Fibroblast of lung (primary cell): ENCODE measurements at places on chromosomes 3 and 15. TPM values are rescaled to one million over a fixed set of nuclear protein-coding genes. Genes with fewer than 3 reads are reported as not detected.

- DNase-seq: peak; percentile 64
Measured at GRCh38 chr3:41405466-41405865, 206.2 kb downstream of the CTNNB1 start.

The MAN2C1 gene
- 94.3 and 124 TPM in 2 replicates for total RNA-seq

DNA sequence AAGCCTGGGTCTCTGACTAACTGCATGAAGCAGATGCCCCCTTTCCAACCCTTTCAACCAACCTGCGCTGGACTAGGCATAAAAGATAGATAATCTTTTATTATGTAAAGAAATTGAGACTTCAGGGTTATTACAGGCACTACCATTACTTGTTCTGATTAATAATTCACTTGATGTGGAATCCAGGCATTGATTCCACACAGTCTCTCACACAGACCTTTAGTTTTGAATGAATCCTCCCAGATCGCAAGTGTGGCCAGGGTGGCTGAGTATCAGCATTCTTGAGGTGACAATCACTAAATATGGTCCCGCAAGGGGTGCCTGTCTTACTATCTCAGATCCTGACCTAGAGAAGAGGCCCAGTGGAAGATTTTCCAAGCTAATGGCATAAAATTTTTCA is 368.9 kb upstream of the ONECUT1 start:
- no peak for DNase-seq

DNA sequence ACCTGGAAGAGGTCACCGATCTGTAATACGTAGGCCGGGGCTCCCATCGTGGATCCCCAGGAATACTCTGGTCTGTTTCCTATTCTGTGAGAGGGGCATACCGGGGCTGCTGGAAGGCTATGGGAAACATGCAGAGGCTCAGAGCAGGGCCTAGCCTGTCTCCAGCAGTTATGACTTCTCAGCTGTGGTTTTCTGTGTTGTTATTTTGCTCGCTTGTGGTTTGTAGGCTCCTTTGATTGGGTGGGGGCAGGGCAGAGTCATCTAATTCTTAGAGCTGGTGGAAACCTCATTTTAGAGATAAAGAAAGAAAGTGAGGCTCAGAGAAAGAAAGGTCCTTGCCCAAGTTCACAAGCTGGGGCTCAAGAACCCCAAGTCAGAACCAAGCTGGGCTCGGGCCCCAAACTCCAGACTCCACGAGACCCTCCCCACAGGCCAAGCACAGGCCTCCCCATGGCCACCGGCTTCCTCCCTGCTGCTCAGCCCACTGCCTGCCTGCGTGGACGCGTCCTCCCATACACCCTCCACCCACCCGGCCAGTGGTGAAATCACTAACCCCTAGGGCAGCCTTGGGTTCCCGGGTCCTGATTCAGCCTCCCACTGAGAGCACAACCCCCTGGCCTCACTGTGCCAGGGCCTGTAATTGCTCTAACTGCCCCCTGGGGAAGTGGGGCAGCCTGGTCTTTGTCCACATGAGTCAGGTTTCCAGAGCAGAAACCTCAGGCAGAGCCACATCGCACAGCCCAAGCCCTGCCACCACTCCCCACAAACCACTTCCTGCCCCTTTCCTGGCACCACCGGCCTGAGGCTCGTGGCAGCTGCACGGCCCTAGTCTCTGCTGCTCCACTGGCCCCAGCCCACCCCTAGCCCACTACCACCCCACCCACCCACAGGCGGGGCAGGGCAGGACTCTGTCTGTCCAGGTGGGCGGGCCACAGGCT is 270.8 kb downstream of the UACA start:
- peak; percentile 83 for DNase-seq

The CDCP1 gene
- total RNA-seq: 16.9 and 56.1 TPM in 2 replicates

The KIF7 gene
- 11.4 and 11.6 TPM in 2 replicates for total RNA-seq

The SLC22A13 gene
- 0.26 and 0.33 TPM in 2 replicates for total RNA-seq

The LRRC15 gene
- total RNA-seq: 1.3 and 2.3 TPM in 2 replicates

DNA sequence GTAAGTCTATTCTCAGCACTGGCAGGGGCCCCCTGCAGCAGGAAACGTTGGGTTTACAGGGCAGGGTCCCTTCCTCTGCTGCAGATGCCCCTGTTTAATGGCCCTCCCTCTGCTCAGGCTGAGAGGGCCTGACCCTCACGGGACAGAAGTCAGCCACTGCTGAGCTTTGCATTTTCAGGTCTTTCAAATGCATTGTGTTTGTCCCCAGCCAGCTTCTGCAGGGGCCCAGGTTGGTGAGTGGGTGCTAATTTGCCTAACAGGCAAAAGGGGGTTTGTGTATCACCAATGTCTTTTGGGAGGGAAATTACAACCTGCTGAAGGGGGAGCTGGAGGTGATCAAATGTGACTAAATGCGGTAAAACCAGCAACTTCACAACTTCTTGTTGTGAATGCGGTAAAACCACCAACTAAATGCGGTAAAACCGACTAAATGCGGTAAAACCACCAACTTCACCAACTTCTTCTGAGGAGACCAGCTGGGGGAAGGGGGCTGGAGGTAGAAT is 44.8 kb upstream of the UBE2E1 start:
- no peak for DNase-seq

- no peak for DNase-seq
Measured at GRCh38 chr3:119357190-119357589, 63.0 kb downstream of the ARHGAP31 start.

- no peak for DNase-seq
Measured at GRCh38 chr3:158095111-158095813, 11.0 kb downstream of the SHOX2 start.

- DNase-seq: no peak
Measured at GRCh38 chr3:44835684-44836083, 26.0 kb upstream of the TMEM42 start.

DNA sequence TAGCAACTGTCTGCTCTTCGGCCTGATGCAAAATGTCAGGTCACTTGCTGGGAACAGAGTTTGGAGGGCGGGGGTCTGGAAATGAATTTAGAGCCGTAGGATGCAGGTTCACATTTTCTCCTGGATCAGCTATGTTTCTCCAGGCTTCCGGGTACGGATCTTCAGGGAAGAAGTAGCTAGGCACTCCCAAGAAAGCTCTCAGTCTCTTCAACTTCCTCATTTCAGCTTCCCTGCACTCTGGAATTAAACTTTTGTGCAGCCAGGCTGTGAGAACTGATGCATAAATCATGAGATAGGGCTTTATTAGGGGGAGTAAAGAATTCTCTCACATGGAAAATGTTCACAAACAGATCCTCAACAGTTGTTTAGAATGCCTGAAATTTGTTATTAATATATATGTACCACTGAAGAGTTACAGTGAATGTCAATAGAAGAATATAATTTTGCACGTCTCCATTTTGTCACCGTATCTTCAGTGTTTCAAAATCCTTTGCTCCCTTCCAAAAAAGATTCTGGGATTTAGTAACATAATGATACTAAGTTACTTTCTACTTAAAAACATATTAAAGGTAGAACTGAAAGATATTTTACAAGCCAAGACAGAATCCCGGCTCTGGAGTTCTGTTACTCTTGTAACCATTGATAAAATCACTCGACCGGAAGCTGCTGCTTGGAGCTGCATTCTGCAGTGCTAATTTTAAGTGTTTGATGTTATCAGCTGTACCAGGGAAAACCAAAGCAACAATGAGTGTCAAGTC is 178.5 kb upstream of the P2RY1 start:
- DNase-seq: peak; percentile 15

DNA sequence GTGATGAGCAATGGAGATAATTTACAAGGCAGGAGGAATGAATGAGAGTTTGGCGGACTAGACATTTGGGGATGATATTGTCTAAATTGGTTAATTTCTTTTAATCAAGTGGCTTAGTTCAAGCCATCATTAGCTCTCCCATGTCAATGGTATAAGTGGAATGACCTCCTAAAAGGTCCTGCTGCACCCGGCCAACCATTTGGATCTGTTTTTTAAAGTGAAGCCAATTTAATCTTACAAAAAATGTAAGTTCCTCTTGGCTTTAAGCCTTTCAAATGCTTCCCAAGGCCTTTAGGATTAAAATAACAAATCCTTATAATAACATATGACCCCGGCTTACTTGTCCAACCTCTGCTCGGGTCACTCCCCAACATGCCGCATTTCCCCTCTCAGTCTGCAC is 484.4 kb upstream of the ADAMTS9 start:
- DNase-seq: no peak

DNA sequence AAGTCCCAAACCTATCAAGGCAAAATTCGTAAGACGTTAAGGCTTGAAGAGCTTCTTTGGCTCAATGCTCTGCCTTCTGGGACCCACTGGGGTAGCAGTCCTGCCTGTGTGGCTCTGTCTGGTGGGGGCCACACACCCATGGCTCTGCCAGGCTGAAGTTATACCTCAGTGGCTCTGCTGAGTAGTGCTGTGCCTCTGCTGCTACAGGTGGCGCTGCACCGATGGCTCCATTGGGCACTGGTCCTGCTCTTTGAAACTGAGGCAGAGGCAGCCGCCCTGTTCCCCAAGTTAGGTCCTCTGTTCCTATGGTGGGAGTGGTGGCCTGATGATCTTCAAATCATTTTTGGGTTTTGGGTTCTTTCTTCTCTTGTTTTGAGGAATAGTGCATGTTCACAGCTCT is 68.0 kb upstream of the AP4E1 start:
- no peak for DNase-seq

GRCh38 chr3:176428552-176428951 is 768.7 kb downstream of the TBL1XR1 start:
- no peak for DNase-seq
